ENCODE measurements at places on chromosomes 16 and 17.

- DNase-seq, result no peak
Measured at GRCh38 chr17:81385320-81386111, 9.7 kb upstream of the BAHCC1 start.

DNA sequence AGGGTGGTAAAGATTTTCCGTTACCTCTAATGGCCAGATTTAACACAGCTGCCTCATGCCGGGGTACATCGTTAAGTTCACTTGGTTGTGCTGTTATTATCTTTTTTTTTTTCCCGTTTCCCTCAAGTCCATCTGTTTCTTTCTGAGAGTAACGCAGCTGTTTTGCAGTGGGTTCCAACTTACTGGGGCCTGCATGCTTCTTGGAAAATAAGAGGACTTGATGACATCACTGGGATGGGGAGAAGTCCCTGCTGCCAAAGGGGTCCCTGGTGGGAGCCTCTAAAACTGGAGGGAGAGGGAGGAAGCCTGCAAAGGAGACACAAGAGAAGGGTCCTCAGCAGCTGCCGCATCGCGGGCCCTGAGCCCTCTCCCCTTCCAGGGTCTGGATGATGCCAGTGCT is 77.8 kb upstream of the NOL11 start:
- no peak for DNase-seq

GRCh38 chr17:82358465-82359350 is at the start of gene TEX19:
Gene TEX19 (plus strand): TSS chr17:82359247. CDS start chr17:82362151, 2,904 bp downstream.
- DNase-seq, result no peak

DNA sequence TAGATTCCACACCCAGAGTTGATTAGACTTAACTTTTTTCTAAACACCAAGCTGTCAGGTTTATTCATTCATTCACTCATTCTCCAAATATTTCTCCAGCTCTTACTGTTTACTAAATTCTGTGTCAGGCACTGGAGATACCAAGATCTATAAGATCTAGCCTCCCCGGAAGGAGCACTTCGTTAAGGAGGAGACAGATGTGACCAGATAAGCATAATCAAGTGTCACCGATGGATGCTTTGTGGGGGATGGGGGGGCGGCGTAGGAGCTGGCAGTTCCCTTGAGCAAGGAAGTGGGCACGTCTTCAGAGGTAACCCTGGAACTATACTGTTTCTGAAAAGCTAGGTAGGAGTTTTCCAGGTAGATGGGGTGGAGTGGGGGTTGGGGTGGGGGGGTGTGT is 3.8 kb upstream of the RPL26 start:
- DNase-seq, result no peak

DNA sequence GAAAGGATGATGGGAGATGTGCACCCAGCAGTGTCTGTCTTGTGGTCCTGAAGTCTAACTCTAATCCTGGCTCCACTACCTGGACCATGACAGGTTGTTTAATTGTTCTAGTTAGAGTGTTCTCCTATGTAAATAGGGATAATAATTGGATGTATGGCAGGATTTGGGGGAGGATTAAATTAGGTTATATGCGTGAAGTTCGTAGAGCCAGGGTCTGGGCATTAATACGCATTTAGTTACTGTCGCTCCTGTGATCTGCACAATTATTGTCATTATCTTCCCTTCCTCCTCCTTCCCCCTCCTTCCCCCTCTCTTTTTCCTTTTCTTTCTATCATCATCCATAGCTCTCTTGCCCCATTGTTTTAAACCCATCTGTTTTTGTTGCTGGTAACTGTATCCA is 210.3 kb downstream of the WWOX start:
- DNase-seq, result no peak
